ENCODE measurements at places on chromosomes 3 and 15.

- DNase-seq, result no peak
Observed at GRCh38 chr3:19149368-19149767, 1.1 kb downstream of the KCNH8 start.

GRCh38 chr3:177781686-177782161, 584.4 kb upstream of the TBL1XR1 start:
- DNase-seq, result peak; percentile 84

GRCh38 chr3:26365706-26366105, 256.9 kb upstream of the LRRC3B start:
- no peak for DNase-seq

DNA sequence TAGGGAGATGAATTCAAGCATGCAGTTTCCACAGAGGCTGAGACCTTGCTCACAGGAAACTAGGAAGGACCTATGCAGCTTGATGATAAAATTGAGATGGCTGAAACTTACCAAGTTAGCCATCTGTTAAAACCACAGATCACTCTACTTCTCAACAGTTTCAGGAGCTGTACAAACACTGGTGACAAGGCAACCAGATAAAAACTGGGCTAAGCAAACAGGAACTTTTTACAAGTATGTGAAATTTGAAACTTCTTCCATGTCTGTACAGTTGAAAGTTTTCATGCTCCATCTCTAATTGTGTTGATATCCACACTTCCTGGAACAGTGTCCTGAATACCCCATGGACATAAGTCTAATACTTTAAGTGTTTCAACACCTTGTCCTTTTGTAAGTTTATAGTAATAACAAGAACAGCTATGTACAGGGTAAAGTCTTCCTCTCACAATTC, 78.2 kb downstream of the FAIM start:
- no peak for DNase-seq

- DNase-seq, result no peak
Observed at GRCh38 chr3:62187022-62187431, 186.3 kb downstream of the FEZF2 start.

- no peak for DNase-seq
Observed at GRCh38 chr3:169082076-169082475, 581.4 kb downstream of the MECOM start.

- DNase-seq, result no peak
Observed at GRCh38 chr3:138912237-138912636, 34.7 kb downstream of the FOXL2 start.

- DNase-seq, result no peak
Observed at GRCh38 chr3:126983276-126983652, 349 bp downstream of the PLXNA1 start.

GRCh38 chr15:81939604-81940440, 106.0 kb downstream of the MEX3B start:
- no peak for DNase-seq

GRCh38 chr3:145952536-145952935, 208.4 kb downstream of the PLOD2 start:
- no peak for DNase-seq

DNA sequence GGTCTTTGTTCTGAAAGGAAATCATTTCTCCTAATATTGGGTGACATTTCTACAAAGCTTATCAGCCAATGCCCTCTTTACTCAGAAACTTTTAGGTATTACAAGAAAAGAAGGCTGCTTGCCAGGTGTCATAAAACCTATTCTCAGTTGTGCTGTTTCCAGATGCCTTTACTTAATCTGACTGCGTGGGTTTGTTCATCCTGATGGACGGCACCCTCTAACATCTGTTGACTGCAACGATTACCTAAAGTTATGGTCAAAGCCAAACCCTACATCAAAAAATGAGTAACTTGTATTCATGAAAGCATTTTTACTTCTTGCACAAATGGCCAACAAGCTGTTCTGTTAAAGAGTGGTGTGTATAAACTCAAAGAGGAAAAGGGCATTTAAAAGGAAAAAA, 207.7 kb upstream of the PDZRN3 start:
- DNase-seq, result no peak

- DNase-seq, result no peak
Observed at GRCh38 chr15:98745179-98745578, 96.8 kb downstream of the IGF1R start.

All from heart left ventricle (tissue), 16 donors.